ENCODE measurements at places on chromosomes 3 and 15.

GRCh38 chr15:28921336-28921735 is 35.6 kb downstream of the APBA2 start:
- DNase-seq = no peak

GRCh38 chr3:87201727-87202126 is 25.4 kb upstream of the CHMP2B start:
- no peak for DNase-seq

DNA sequence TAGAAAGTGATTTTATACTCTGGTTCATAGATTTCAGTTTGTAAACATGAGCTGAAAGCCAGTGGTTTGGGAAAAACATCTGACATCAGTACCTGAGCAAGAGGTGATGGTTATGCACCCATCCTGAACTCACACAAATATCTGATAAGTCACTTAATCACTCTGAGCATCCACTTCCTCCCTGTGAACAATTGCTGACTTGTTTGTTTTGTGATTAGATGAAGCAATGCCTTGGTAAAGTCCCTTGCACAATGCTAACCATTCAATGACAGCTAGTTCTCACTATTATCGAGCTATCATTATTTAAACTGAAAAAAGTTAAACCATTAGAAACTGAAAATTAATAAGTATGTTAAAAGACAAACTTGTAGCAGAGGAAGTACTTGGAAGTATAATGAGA is 303.0 kb downstream of the PLOD2 start:
- DNase-seq = no peak

- DNase-seq = no peak
Measured at GRCh38 chr15:100926971-100927756, 8.0 kb downstream of the LRRK1 start.

GRCh38 chr15:43775411-43775965 is 1.3 kb downstream of the ELL3 start:
- DNase-seq = no peak

DNA sequence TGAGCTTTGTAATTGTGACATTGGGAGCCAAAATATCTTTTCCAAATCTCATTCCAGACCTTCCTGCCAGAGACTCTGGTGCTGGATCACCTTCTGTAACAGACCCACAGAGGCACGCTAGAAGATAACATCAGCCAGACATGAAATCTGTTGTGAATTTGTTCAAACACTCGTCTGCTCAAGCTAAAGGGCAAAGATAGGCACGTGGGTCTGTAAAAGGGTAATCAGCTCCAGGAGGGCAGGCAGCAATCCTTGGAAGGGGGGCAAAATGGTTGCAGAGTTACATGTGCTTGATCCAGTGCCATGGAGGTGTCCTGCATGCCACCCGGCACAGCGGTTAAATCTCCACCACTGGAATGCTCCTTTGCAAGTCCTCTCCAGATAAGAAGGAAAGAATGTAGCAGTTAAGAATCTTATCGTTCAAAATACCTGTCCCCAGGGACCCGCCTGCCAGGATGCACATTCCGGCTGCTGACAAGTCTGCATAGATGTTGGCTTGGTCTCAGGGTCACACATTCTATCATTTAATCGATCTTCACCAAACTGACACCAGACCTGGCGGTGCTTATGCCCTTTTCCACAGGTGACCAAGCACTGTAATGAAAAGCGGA is 74.8 kb downstream of the ADAMTS9 start:
- DNase-seq = no peak

GRCh38 chr15:32003558-32003957 is 26.8 kb upstream of the CHRNA7 start:
- no peak for DNase-seq

GRCh38 chr3:25725810-25726209 is 57.4 kb downstream of the NGLY1 start:
- DNase-seq = no peak

GRCh38 chr3:178558637-178559036 is 22.4 kb downstream of the KCNMB2 start:
- no peak for DNase-seq

Data from stimulated activated CD8-positive, alpha-beta memory T cell treated with anti-CD3 and anti-CD28 coated beads, Interleukin-12 subunit alpha, Interleukin-12 subunit beta, amount 100 ng/mL, for 4 hours (primary cell).